Ovary (tissue), 10 donors: ENCODE measurements at places on chromosomes 11 and 22.

GRCh38 chr11:117731722-117732290 lies 65.2 kb downstream of the DSCAML1 start:
- no peaks in the 10 kb centered on the region for H3K27me3 ChIP-seq
- no peaks in the 10 kb centered on the region for H3K4me1 ChIP-seq
- no peak for DNase-seq

DNA sequence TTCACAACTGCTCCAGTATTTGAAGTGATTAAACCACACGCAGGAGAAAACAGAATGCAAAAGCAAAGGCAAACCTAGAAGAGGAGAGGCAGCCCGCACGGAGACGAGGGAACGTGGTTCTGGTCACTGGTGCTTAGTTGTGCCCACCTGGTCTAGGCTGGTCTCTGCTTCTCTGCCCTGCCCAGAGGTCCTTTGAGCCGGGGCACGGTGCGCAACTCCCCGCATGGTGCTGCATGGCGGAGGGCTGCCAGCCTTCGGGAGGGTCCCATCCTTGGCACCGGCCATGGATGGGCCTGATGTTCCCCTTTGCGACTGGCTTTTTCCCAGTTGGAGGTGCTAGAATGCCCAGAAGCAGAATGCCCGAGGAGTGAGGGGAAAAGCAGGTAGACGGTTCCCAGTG lies 46.1 kb downstream of the KCNC1 start:
- no peaks in the 10 kb centered on the region for H3K4me1 ChIP-seq
- DNase-seq, result no peak
- no peak overlapping the region for H3K4me3 ChIP-seq
- H3K36me3 ChIP-seq, result no peaks in the 10 kb centered on the region

GRCh38 chr11:77557553-77557952 lies 32.2 kb upstream of the AQP11 start:
- no peaks in the 10 kb centered on the region for H3K27me3 ChIP-seq
- H3K4me3 ChIP-seq, result no peak overlapping the region
- H3K4me1 ChIP-seq, result no peaks in the 10 kb centered on the region
- no peaks in the 10 kb centered on the region for H3K36me3 ChIP-seq

DNA sequence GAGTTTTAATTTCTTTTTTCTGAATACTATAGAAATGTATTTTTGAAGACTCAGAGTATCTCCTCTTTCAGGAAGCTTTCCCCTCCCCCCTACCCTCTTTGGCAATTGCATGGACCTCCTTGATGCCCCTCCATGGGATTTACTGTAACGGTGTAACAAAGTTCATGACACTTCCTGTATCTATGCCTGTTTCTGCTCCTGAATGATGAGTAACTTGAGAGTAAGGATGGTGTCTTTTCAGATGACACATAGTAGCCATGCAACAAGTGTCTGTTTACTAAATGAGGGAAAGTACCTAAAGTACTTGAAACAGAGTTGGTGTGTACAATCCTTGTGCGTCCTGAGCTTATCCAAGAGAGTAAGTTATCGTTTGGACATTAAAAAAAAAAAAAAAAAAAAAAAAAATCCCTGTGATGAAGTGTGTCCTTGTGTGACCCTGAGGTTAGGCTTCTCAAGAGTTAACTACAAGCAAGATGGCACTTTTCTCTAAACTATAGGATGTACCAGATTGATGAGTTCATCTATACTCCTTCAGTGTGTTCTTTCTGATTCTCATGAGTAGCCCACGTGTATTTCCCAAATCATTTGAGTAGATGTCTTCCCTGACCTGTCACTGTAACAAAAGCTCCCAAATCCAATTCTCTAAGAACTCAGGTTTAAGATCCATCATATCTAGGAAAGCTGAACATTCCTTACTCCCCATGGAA lies 7.4 kb downstream of the ETS1 start:
- no peak overlapping the region for H3K27ac ChIP-seq
- H3K27me3 ChIP-seq, result no peaks in the 10 kb centered on the region
- H3K36me3 ChIP-seq, result no peaks in the 10 kb centered on the region
- DNase-seq, result no peak

- no peaks in the 10 kb centered on the region for H3K4me1 ChIP-seq
- no peak overlapping the region for H3K27ac ChIP-seq
- no peaks in the 10 kb centered on the region for H3K27me3 ChIP-seq
- no peak overlapping the region for H3K4me3 ChIP-seq
- H3K36me3 ChIP-seq, result no peaks in the 10 kb centered on the region
- DNase-seq, result no peak
These were observed 10.4 kb upstream of the CACNA1I start for GRCh38 chr22:39560127-39560526.

DNA sequence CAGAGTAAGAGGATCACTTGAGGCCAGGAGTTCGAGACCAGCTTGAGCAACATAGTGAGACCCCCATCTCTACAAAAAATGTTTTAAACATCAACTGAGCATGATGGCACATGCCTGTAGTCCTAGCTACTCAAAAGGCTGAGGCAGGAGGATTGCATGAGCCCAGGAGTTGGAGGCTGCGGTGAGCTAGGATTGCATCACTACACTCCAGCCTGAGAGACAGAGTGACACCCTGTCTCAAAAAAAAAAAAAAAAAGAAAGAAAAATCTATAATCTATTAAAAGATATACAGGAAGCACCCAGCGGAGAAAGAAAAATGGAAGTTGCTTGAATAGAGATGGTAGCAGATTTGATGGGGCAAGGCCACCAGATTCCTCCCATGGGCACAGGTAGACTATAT lies 61.8 kb downstream of the FAM83F start:
- no peaks in the 10 kb centered on the region for H3K36me3 ChIP-seq
- peaks cover 7% of the 10 kb centered on the region for H3K4me1 ChIP-seq
- DNase-seq, result no peak

- H3K36me3 ChIP-seq, result no peaks in the 10 kb centered on the region
- H3K27ac ChIP-seq, result no peak overlapping the region
- H3K4me1 ChIP-seq, result no peaks in the 10 kb centered on the region
- H3K27me3 ChIP-seq, result no peaks in the 10 kb centered on the region
- H3K4me3 ChIP-seq, result no peak overlapping the region
- DNase-seq, result no peak
These were observed 14.8 kb downstream of the COMMD9 start for GRCh38 chr11:36274414-36274813.

DNA sequence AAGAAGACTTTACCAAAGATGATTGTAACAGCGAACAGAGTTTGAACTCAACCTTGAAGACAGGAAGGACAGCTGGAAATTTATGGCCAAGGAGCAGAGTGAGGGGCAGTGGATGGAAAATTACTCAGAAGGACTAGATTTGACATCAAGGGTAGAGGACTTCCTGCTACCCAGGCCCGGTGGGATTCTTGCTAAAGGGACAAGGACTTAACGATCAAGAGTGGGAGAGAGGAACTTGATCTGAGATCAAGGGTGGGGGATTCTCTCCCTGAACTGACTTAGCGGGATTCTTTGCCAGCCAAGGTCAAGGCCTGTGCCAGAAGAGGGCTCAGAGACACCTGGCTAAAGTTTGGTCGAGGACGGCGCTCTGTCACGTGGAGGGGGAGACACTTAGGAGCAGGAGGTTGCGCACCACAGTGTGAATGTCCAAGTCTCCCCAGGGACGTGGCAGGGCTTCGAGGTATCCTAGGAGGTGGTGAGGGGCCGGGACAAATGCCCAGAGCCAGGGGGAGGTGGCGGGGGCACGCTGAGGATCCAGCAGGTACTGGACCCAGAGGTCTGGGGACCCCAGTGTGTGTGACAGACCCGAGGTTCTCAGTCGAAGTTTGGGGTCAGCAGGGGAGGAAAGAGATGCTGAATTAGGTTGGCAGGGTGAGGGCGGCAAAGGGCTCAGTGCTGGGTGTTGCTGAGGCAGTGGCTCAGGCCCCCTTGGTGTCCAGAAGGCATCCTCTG lies 46.1 kb upstream of the SHISAL1 start:
- H3K4me3 ChIP-seq, result no peak overlapping the region
- H3K36me3 ChIP-seq, result no peaks in the 10 kb centered on the region
- peaks cover 25% of the 10 kb centered on the region for H3K4me1 ChIP-seq
- no peaks in the 10 kb centered on the region for H3K27me3 ChIP-seq

DNA sequence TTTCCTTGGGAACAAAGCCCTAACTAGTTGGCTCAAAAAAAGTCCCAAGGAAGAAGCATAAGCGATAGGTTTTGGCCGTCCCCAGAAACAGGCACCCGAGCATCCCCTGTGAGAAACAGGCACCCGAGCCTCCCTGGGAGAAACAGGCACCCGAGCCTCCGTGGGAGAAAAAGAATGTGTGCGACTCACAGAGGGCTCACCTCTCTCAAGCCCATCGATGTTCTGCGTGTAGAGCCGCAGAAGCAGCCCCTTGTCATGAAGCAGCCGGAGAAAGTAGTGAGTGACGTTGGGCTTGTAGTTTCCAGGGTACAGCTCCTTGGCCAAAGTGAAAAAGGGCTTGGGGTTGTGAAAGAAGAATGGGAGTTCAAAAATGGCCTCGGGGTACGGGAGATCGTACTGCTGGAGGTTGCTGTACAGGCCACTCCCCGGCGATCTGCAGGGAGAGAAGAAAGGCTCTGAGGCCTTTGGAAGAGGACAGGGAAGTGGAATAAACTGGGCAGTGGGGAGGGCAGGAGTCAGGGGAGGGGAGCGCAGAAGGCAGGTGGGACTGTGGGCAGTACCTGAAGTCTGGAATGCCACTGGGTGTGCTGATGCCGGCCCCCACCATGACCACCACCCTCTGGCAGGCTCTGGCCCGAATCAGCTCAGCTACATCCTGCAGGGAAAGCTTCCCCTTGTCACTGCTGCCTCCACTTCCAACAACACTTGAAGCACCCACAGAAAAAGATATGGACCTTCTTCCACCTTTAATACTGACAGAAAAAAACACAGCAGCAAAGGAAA lies 3.2 kb downstream of the SIRT3 start:
- H3K36me3 ChIP-seq, result no peaks in the 10 kb centered on the region
- peaks cover 8% of the 10 kb centered on the region for H3K4me1 ChIP-seq
- H3K27me3 ChIP-seq, result no peaks in the 10 kb centered on the region
- no peak for DNase-seq
- no peak overlapping the region for H3K27ac ChIP-seq

DNA sequence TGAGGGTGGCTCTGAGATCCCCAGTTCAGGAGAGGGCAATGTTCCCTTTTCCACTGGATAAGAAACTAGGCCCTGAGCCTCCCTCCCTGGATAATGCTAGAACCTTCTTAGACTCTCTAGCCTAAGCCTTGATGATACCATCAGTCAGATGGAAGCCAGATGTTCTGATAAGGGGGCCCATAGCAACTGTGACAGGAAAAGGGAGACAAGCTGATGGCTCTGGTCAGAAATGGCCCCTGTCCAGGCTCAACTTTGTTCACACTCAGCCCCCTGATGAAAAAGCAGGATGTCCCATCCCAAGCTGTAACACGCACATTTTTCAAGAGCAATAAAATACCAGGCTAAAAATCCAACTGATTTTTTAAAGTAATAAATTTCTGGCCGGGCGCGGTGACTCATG lies 7.2 kb upstream of the OAF start:
- H3K27me3 ChIP-seq, result no peaks in the 10 kb centered on the region
- peaks cover 6% of the 10 kb centered on the region for H3K4me1 ChIP-seq
- no peak for DNase-seq

DNA sequence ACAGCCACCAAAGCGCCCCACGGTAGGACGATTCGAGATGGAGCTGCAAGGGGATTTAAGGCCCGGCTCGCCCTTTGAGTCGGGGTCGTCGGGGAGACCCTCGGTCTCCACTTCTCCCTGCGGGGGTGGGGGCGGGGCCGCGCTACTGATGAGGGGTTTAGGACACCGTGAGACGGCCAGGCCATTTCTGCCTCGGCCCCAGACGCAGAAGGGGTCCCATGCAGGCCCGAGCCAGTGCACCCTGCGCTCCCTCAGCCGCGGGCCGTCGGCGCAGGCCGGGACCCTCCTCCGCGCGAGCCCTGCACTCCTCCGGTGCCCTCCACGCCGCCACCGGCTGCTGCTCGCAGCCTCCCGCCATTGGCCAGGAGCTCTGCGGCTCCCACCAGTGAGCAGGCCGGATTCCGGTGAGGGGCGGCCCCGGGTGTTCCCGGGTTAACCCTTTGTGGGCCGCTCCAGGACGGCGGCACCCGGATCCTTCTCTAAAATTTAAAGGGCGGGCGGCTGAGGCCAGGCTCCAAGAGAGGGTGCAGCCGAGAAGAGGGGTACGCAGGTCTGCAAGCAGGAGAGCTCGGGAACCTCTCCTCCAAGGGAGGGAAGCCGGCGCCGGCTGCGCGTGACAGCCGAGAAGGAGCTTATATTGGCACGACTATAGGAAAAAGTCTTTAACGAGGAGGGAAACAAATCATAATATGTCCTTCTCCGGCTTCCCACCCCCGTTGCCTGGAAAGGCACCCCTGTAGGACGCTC lies 18.0 kb downstream of the CREB3L1 start:
- no peaks in the 10 kb centered on the region for H3K27me3 ChIP-seq
- peak; percentile 87 for DNase-seq
- H3K27ac ChIP-seq, result peak overlapping the region; percentile 51
- peak overlapping the region; percentile 53 for H3K4me3 ChIP-seq
- no peaks in the 10 kb centered on the region for H3K36me3 ChIP-seq
- peaks cover 21% of the 10 kb centered on the region for H3K4me1 ChIP-seq

- no peak overlapping the region for H3K27ac ChIP-seq
- no peak for DNase-seq
These were observed 12.9 kb upstream of the EHD1 start for GRCh38 chr11:64891215-64891848.

GRCh38 chr22:20203142-20203551 lies 52.3 kb upstream of the CCDC188 start:
- no peak overlapping the region for H3K27ac ChIP-seq
- H3K27me3 ChIP-seq, result no peaks in the 10 kb centered on the region
- no peak overlapping the region for H3K4me3 ChIP-seq
- no peak for DNase-seq
- peaks cover 12% of the 10 kb centered on the region for H3K4me1 ChIP-seq
- no peaks in the 10 kb centered on the region for H3K36me3 ChIP-seq

DNA sequence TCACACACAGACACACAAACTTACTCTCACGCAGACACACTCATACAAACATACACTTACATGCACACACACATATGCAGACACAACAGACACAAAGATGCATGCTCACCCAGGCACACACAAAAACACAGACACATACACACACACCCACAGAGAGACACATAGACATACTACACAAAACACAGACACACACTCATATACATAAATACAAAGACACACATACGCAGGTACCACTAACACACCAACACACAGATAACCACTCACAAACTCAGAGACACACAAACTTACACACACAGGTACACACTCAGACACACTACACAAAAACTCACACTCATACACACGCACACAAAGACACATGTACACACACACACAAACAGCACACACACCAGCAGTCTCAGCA lies 22.4 kb downstream of the VWCE start:
- H3K27me3 ChIP-seq, result no peaks in the 10 kb centered on the region
- H3K4me1 ChIP-seq, result no peaks in the 10 kb centered on the region
- DNase-seq, result no peak
- no peak overlapping the region for H3K27ac ChIP-seq

- no peak overlapping the region for H3K27ac ChIP-seq
- no peak for DNase-seq
- no peaks in the 10 kb centered on the region for H3K27me3 ChIP-seq
- no peak overlapping the region for H3K4me3 ChIP-seq
- H3K4me1 ChIP-seq, result no peaks in the 10 kb centered on the region
These were observed 86.9 kb upstream of the SPON1 start for GRCh38 chr11:13875643-13876042.

DNA sequence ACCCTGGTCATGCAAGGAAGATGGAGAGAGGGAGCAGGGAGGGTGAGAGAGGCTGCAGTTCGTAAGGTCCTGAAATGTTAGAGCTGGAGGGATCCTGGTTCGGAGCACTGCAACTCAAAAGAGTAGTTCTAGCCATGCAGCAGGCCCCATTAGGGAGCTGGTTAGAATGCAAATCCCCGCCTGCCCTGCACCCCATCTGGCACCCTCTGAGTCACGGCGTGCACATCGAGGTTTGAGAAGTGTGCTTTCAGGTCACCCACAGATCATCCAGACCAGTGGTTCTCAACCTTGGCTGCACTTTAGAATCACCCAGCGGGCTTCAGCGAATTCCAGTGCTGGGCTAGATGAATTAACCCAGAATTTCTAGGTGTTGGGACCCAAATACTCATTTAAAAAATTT lies 48.2 kb downstream of the ST3GAL4 start:
- H3K4me1 ChIP-seq, result peaks cover 13% of the 10 kb centered on the region
- no peaks in the 10 kb centered on the region for H3K36me3 ChIP-seq
- no peak for DNase-seq
- no peaks in the 10 kb centered on the region for H3K27me3 ChIP-seq
- H3K27ac ChIP-seq, result no peak overlapping the region
